ENCODE measurements at places on chromosomes 11 and 22.

DNA sequence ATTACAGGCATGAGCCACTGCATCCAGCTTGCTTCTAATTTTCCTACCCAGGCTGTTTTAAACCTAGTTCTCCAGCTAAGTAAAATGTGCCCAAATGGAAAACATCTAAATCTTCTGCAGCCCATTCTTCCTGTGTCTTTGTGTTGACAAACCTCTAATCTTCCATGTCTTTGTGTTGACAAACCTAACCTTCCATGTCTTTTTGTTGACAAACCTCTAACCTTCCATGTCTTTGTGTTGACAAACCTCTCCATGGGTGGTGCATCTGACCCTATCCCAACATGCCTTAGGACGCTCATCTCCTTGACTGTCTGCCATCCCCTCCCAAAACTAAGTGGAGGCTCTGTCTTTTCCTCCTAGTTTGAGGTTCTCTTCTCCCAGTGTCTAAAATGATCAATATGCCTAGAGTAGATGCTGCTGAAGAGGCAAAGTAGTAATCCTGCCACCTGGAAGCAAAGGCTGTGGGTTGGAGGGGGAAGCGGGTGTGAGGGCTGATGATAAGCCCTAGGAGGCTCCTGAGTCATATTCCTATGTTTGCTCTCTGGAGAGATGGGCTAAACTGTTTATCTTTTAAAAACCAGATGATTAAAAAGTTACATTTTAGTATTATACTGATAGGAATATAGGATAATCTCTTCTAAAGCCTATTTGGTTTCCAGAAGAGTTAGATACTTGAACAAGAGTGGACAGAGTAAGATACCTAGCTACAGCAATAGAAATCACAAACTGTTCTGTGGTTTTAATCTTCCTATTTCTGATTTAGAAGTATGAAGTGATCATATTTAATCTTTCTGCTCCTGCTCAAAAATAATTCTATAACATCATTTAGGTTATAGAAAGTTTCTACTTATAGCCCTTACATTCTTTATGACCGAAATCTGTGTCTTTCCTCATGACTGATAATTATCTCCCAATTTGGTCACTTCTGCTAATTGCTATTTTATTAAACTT, 7.9 kb downstream of the FEN1 start:
- no peak for DNase-seq

DNA sequence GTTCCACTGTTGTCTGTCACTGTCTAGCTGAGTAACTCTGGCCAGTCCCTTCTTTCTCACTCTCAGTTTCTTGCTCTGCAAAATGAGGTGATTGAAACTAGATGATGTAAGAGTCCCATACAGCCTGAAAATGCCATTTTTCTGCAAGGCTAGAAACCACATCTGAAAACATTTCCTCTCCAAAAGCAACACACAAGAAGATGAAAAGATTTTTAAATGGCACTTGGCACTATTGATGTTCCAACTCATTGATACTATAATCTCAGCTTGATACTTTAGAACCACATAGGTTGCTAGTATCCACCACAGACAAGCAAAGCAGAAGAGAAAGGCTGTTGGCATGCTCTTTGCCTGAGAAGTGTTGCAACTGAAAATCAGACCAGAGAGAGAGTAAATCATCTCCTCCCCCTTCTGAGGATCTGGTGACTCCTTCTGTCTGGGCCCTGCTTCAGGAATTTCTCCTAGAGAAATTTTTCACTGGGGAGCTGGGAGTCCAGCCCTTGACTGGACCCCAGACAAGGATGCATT, 1217.9 kb downstream of the LRRC4C start:
- DNase-seq: no peak

DNA sequence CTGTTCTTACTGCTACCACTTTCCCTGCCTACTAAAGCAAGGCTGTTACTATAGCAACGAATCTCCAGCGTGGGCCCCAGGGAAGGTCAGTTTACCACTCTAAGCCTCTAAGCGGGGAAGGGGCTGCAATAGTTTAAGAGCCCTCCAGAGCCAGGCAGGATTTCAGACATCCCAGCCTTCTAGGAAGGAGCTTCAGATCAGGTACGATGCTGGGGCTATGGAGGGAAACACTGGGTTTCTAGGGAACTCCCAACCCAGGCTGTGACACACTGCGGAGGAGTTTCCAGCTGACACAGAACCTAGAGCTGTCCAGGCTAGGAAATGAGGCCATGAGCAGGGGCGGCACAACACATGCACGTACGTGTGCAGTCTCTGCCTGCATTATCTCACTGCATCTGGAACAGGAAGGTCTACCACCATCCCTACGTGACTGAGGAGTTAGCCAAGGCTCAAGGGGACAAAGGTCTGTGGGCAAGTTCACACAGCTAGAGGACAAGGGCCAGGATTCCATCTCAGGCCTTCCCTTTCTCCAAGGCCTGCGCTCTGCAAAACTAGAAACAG, 20.4 kb downstream of the HPS4 start:
- DNase-seq: no peak

DNA sequence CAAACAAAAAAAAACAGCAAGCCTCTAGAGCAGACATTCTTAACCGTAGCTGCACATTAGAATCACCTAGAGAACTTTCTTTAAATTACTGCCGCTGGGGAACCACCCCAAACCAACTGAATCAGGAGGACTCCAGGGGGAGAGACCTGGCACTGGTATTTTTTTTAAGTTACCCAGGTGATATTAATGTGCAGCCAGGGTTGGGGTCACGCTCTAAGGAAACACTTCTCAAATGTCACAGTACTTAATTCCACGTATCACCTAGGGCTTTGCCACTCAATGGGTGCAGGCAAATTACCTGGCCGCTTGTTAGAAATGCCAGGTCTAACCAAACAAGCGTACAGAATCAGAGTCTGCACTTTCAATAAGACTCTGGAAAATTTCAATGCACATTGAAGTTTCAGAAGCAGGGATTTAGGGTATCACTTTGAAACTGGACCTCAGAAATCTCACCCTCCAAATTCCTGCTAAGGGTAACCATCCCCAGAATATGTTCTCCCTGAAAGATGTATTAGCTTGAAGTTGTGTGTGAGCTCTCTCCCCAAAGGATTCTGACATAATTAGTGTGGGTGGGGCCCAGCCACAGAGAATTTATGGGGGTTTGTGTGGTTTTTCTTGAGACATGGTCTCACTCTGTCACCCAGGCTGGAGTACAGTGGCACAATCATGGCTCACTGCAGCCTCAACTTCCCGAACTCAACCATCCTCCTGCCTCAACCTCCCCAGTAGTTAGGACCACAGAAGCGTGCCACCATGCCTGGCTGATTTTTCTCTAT, 12.7 kb upstream of the ISX start:
- no peak for DNase-seq

GRCh38 chr22:35708917-35709316, 8.8 kb upstream of the APOL5 start:
- DNase-seq: no peak

- DNase-seq: no peak
Observed at GRCh38 chr22:33880986-33881385, 39.3 kb downstream of the LARGE1 start.

DNA sequence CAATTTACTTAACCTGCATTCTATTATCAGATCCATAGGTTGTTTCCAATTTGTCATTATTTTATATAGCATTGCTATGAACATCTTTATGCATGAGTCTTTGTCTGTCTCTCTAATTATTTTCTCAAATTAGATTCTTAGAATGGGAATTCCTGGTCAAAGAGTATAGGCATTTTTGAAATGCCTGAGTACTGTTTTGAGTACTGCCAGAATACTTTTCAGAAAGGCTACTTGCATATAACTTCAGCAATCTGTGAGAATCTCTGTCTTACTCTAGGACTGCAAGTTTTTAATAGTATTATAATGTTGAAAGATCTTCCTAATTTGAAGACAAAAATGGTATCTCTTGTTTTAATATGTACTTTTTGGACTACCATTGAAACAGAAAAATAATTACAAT, 56.6 kb downstream of the KCNC1 start:
- DNase-seq: no peak

GRCh38 chr22:47205081-47205491, 442.6 kb downstream of the TBC1D22A start:
- no peak for DNase-seq

- no peak for DNase-seq
Observed at GRCh38 chr11:19111809-19112208, 5.2 kb upstream of the ZDHHC13 start.

DNA sequence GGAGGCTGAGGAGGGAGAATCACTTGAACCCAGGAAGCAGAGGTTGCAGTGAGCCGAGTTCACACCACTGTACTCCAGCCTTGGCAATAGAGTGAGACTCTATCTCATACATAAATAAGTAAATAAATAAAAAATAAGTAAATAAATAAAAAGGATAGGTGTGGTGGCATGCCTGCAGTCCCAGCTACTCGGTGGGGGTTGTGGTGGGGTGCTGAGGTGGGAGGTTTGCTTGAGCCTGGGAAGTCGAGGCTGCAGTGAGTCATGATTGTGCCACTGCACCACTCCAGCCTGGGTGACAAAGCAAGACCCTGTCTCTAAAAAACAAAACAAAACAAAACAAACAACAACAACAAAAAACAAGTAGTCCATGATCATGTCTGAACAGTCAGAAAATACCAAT, 3.1 kb downstream of the LARGE2 start:
- no peak for DNase-seq

- no peak for DNase-seq
Observed at GRCh38 chr11:17224727-17225126, 16.9 kb upstream of the PIK3C2A start.

DNA sequence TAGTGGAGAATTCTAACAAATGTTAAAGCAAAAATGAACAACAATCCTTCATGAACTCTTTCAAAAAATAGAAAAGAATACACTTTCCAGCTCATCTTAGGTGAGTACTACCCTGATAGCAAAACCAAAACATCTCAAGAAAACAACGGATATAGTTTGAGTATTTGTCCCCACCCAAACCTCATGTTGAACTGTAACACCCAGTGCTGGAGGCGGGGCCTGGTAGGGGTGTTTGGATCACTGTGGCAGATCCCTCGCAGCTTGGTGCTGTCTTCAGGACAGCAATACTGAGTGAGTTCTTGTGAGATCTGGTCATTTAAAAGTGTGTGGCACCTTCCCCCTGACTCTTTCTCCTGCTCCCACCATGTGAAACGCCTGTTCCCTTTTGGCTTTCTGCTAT, 27.0 kb downstream of the NCAPD3 start:
- no peak for DNase-seq

GRCh38 chr11:36509201-36509639, 852 bp downstream of the TRAF6 start:
- DNase-seq: no peak

DNA sequence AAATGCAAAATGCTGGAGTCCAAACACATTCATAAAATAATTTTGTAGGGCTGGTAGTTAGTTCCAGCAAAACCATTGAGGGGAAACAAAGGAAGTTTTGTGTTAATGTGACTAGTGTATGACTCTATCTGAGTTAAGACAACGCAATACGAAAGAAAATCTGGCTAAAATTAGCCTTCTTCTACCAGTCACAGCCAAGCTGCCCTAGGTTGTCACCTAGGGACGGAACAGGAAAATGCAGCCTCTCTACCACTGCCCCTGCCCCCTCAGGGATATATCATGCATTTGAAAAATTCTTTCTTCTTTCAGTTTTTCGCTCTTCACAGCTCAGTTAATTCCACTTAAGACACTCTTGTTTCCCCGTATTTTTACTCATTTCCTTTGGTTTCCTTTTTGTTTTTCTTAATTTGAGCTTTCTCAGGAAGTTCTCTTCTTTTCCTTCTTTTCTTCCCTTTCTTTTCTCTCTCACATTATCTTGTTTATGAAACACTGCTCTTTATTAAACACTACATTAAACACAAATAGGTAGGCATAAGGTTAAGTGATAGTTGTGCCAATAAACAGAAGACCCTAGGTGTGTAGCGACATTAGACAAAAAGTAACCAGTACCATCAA, 30.6 kb downstream of the KIRREL3 start:
- no peak for DNase-seq

DNA sequence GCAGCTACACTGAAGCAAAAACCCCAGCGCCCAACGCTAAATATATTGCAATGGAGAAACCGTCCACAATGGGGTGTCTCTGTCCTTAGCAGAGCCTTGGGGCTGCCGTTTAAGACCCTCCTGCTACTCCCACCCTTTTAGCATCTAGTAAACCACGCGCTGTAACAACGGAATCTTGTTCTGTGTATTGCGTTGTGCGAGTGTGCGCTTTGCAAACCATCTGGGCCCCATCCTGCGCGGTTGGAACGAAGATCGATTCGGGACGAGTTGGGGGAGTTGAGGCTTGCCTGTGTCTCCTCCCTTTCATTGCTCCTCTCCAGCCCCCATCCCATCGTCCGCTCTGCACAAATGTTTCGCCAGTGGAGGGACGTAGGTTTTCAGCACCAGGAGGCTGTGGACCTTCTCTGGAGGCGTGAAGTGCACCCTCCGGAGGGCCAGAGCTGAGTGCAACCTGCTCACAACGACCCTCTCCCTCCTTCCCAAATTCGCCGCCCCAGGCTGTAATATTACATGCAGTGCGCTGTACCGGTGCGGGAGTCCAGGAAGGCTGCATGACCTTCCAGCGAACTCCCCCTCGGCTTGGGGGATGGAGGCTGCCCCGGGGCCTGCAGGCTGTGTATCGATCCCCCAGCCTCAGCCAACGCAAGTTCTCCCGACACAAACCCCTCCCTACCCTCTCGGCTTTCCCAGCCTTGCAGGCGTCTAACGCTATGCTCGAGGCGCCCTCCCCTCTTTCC, 1.6 kb upstream of the KMT2A start:
- peak; percentile 19 for DNase-seq

- DNase-seq: no peak
Observed at GRCh38 chr22:37802310-37803194, 5.2 kb upstream of the GCAT start.

DNA sequence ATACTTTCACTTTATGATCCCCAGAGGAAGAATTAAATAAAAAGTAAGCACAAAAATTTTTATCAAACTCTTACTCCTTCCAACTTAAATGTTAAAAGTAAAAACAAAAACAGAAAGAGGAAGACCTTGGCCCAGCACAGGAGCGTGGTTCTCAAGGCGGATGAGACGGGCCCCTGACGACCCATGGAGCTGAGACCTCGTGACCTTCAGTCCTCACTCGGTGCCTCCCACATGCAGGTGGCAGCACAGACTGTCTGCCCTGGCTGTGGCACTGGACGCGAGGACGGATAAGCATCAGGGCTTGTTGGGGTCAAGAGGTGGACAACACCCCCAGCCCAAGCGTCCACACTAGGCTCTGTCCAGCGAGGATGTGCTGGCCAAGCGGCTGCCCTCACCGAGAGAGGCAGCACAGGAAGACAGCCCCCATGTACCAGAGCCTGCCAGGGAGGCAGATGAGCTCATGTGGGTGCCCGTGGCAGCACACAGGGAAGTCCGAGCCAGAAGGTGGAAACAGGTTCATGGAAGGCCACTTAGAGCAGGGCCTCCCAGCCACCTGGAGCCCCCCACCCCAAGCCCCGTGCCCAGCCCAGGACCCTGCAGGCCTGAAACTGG, 1389.8 kb downstream of the TBC1D22A start:
- DNase-seq: no peak

- DNase-seq: no peak
Observed at GRCh38 chr11:66172146-66172545, 96.3 kb upstream of the RAB1B start.

DNA sequence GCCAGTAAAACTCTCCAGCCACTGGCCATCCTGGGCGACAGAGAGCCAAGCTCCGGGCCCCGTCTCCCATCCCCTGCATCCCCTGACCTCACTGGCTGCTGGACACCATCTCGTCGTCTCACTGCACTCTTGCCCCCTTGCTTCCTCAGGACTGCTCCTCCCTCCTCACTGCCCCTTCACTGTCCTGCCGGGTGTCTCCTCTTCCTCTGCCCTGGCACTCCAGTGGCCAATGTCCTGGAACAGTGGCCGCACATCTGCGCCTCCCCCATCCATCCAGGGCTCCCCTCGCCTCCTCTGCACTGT, 800.4 kb downstream of the BRD1 start:
- no peak for DNase-seq

- DNase-seq: no peak
Observed at GRCh38 chr11:128942817-128943427, at the start of gene TP53AIP1. Gene TP53AIP1, minus strand, starts transcription at chr11:128942871. Its CDS starts 5,053 bp downstream, at chr11:128937818.

GRCh38 chr11:108994887-108995286, 330.0 kb downstream of the DDX10 start:
- no peak for DNase-seq

Data from activated naive CD4-positive, alpha-beta T cell (primary cell).